CD4-positive, alpha-beta T cell (primary cell): ENCODE measurements at places on chromosomes 7 and 10. TPM values are rescaled to one million over a fixed set of nuclear protein-coding genes. Genes with fewer than 3 reads are reported as not detected.

- DNase-seq: no peak
- no peaks in the 10 kb centered on the region for H3K36me3 ChIP-seq
- no peaks in the 10 kb centered on the region for H3K27me3 ChIP-seq
- H3K27ac ChIP-seq: no peak overlapping the region
- peaks cover 63% of the 10 kb centered on the region for H3K4me1 ChIP-seq
Measured at GRCh38 chr7:98285157-98286092, 3.9 kb downstream of the BRI3 start.

DNA sequence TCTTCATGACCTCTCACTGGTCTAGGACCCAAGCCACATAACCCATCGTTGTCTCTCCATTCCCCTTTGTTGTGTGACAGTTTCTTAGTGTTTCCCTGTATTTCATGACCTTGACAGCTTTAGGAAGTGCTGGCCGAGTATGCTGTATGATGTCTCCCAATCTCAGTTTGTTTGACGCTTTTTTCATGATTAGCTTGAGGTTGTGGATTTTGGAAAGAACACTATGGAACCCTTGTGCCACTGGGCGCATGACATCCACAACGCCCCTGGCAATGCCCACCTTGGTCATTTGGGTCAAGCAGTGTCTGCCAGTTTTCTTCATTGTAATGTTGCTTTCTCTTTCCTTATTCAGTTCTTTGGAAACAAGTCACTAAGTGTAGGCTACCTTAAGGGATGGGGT is 52.3 kb downstream of the RBM33 start:
- no peaks in the 10 kb centered on the region for H3K27me3 ChIP-seq
- no peak overlapping the region for H3K4me3 ChIP-seq
- no peak overlapping the region for H3K27ac ChIP-seq
- H3K36me3 ChIP-seq: peaks cover 25% of the 10 kb centered on the region
- DNase-seq: no peak

Gene SORCS1
- total RNA-seq: not detected

DNA sequence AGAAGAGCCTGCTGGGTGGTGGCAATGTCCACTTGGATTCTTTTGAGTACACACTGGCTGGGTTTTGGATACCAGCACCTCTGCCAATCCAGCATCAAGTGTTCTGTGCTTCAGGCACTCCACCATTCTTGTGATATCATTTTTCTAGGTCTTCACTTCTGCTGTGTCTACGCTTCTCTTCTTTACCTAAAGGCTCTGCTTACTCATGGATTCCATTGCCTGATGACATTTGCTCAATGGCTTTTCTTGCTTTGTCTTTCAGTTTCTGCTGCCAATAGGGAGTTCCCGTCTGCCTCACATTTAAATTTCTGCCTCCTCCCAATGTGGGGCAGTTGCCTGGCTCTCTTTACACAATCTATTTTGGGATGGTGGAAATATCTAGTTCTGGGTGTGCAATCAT is 12.7 kb upstream of the PAPSS2 start:
- no peaks in the 10 kb centered on the region for H3K36me3 ChIP-seq
- DNase-seq: no peak
- H3K27me3 ChIP-seq: no peaks in the 10 kb centered on the region

DNA sequence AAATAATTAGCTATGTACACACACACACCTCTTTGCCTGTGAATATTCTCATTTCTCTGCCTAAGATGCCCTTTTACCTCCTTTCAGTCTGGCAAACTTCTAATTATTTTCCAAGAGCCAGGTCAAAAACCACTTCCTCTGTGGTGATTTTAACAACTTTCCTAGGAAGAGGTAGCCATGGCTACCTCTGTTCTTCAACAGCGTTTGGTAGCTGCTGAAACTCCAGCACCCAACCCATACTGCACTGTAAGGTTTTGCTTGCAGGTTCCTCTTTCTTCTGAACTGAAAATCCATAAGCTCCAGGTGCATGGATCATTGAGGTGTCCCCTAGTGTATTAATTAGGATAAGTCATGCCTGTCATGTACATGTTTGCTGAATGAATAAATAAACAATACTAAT is 25.6 kb downstream of the NRCAM start:
- H3K4me1 ChIP-seq: no peaks in the 10 kb centered on the region

DNA sequence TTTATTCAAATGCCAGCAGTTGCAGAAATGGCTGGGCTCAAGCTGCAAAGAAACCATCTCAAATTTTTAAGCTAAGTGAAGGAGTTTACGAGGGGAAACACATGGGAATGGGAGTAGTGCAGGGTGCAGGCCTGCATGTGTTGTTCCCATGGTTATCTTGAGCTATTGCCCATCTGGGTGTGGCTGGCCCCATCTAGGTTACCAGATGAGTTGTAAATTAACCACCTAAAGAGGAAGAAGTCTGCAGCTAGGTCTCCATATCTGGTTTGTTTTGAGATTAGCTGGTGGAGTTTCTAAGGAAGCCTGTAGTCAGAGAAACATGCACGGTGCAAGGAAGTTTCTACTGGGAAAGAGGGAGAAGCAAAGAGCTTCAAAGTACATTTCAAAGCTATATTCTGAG is 23.3 kb upstream of the STEAP2 start:
- H3K27ac ChIP-seq: no peak overlapping the region
- no peak overlapping the region for H3K4me3 ChIP-seq
- no peaks in the 10 kb centered on the region for H3K27me3 ChIP-seq
- no peaks in the 10 kb centered on the region for H3K36me3 ChIP-seq
- H3K4me1 ChIP-seq: no peaks in the 10 kb centered on the region
